Activated CD8-positive, alpha-beta memory T cell treated with anti-CD3 and anti-CD28 coated beads for 48 hours (primary cell): ENCODE measurements at places on chromosomes 4 and X.

DNA sequence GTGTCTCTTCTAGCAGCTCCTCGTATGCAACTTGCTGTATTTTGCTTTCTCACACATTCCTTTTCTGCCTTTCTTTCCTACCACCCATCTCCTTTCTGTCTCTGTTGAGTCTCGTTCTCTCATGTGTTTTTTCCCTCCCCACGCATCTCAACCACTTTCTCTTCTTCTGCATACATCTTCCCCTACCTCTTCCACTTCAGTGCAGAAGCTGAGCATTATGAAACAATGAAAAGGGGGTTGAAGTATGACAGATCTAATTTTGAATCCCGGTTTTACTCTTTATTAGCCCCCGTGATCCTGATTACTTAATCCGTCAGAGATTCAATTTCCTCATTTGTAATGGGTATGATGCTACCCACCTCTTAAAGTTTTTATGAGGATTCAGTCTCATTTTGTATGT, 7.3 kb downstream of the FAM241A start:
- no peak for DNase-seq

- no peak for DNase-seq
Observed at GRCh38 chr4:59500103-59500502, 1700.0 kb upstream of the ADGRL3 start.

- DNase-seq, result no peak
Observed at GRCh38 chr4:145388043-145388442, 93.6 kb upstream of the SMAD1 start.

GRCh38 chr4:154999950-155000578, 208.4 kb upstream of the NPY2R start:
- no peak for DNase-seq

DNA sequence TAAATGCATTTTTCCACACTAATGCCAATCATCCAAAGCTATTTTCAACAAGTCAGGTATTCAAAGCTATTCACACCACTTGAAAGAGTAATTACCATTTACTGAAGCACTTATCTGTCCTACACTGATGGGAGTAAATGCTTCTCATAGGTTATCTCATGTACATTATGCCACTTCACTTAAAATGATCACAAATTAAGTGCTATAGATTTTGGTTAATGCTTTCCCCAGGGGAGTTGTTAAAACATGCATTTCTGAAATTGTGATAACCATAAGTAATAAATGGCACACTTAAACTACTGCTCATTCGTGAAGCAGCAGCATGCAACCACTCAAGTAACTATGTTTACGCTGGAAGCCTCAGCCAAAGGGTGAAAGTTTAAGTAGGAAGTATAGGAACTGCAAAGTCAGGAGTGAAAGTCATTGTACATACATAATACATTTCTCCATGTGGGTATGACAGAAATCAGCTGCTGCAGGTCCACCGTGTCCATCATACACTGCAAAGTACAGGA, 6.6 kb downstream of the PPM1K start:
- no peak for DNase-seq

GRCh38 chr4:180909279-180909678, 1333.9 kb upstream of the TENM3 start:
- DNase-seq, result no peak

DNA sequence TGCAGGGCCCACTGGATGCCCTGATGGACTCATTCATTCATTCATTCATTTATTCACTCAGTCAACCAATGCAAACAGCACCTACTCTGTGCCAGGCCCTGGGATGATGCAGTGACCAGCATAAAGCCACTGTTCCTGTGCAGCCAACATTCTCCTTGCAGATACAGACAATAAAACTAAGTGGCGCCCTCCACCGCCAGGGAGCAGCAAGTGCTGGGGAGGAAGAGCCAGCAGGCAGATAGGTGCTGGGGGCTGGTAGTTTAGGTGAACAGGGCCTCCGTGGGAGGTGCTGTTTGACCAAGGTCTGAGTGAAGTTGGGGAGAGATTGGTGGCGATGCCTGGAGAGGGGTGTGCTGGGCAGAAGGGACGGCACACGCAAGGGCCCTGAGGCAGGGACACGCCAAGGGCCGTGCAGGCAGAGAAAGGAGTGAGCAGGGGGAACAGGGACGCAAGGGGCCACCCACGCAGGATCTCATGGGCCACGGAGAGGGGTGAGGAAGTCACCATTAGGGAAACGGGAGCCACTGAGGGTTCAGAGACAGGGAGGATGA, 65.5 kb downstream of the WFS1 start:
- DNase-seq, result no peak

GRCh38 chr4:151034829-151035228, 19.7 kb upstream of the LRBA start:
- no peak for DNase-seq

GRCh38 chr4:159280442-159281172, 177.7 kb downstream of the RAPGEF2 start:
- no peak for DNase-seq

GRCh38 chr4:8272472-8273428, 3.2 kb downstream of the HTRA3 start:
- no peak for DNase-seq

GRCh38 chrX:67718926-67719325, 175.1 kb downstream of the AR start:
- no peak for DNase-seq

DNA sequence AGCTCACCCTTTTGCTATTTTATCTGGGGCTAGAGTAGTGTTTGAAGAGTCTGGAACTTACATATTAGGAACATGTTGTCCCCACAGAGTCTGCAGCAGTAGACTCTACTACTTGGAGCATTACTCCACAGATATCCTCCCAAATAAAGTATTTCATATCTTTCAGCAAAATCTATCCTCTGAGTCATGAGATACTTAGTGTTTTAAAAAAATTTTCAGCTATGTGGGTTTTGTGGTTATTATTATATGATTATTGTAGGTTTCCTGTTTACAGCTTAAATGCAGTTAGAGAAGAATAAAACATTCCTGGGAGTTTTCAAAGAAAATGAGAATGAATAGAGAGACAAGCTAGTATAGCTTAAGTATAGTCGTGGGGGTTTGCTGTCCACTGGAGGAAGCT, 30.9 kb downstream of the PAGE2 start:
- DNase-seq, result no peak
